ENCODE measurements at places on chromosomes 1 and 21. TPM values are rescaled to one million over a fixed set of nuclear protein-coding genes. Genes with fewer than 3 reads are reported as not detected.
A peak's percentile ranks its signal among the peaks of the same experiment; 100 is the strongest.

GRCh38 chr1:25487628-25488027 lies 55.8 kb upstream of the LDLRAP1 start:
- DNase-seq, result no peak

- no peak for DNase-seq
These were observed 1.6 kb downstream of the TENT5C start for GRCh38 chr1:117607471-117607870.

GRCh38 chr1:9659328-9659727 lies 7.8 kb downstream of the PIK3CD start:
- DNase-seq, result peak; percentile 80

EXTL2 gene
- 10.2 TPM for total RNA-seq

GRCh38 chr1:206503591-206504362 lies 3.6 kb upstream of the RASSF5 start:
- peak; percentile 100 for DNase-seq

GRCh38 chr1:64936956-64937355 lies 29.4 kb downstream of the JAK1 start:
- peak; percentile 72 for DNase-seq

- DNase-seq, result no peak
These were observed 170.7 kb upstream of the POU3F1 start for GRCh38 chr1:38217316-38217715.

DNA sequence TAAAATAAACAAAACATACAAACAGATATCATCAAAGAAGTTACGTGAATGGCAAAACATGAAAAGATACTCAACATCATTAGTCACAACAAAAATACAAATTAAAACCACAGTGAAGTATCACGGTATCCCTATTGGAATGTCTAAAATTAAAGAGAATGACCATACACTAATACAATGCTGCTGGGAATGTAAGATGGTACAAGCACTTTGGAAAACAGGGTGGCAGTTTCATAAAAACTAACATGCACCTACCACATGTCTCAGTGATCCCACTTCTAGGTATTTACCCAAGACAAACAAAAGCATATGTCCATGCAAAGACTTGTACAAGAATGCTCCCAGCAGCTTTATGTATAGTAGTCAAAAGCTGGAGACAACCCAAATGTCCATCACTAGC lies 69.1 kb downstream of the HSF2BP start:
- DNase-seq, result peak; percentile 80
